ENCODE measurements at places on chromosomes 3 and 15.

DNA sequence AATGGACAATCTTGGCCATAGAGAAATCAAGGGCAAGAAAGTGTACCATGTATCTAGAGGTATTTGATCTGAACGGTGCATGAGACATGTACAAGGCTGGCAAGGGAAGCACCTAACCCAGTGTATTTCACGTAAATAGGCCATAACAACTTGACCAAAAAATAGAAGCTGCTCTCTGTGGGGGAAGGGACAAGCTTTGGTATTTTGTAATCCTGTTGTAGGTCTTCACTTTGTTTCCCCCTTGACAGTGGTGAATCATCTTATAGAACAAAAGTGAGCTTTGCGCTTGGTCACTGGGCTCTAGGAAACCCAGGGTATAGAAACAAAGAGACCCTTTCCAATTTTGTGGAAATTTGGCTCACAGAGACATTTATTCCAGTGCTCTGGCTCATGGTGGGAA, 21.0 kb downstream of the LARS2 start:
- DNase-seq, result no peak

DNA sequence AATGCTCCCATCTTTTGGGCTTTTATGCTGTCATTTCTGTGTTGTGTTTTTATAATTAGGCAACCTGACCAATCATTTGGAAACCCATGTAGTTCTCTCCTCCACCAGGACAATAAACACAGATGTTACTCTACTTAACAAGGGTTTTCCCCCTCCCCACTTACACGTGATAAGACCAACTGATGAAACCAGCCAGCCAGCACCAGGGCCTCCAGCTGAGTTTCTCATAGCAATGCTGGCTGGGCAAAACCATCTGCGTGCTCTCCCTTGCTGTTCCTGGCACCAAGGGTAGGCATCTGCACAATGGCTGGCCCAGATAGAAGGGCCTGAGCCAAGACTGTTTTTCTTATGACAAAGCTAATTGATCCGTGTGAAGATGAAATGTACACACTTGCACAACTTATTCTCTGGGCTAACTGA, 310.4 kb downstream of the PLCL2 start:
- peak; percentile 7 for DNase-seq

DNA sequence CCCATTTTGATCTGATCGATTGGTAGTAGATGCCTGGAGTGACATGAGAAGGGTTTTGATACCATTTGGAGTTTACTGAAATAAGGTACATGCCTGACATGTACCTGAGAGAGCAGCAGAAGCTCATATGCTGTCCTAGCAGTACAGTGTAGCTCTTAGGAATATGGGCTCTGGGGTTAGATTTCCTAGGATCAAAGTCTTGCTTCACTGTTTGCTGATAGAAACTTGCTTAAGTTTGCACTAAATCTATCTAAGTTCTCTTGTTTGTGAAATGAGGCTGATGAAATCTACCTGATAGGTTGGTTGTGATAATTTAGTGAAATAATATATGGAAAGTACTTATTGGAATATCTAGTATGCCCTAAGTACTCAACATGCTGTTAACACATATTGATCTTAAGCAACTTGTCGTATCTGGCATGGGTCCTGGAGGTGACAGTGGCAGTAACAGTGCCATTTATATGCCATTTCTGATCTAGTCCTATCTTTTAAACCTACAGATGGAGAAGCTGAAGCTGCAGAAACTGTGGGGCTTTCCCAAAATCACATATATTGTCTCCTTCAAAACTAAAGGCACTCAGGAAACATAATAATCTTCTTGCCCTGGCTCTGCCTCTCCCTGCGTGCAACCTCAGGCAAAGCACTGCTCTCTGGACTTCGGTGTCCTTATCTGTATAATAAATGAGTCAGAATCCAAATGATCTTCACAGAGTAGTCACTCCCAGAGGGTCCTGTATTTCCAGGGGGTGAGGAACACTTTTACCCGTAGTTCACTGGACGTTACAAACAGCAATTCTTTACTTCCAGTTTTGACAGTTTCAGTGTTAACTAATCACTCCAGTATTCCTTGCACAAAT, 223.6 kb upstream of the SETMAR start:
- no peak for DNase-seq

GRCh38 chr3:9428411-9428810, 31.0 kb downstream of the SETD5 start:
- DNase-seq, result no peak

DNA sequence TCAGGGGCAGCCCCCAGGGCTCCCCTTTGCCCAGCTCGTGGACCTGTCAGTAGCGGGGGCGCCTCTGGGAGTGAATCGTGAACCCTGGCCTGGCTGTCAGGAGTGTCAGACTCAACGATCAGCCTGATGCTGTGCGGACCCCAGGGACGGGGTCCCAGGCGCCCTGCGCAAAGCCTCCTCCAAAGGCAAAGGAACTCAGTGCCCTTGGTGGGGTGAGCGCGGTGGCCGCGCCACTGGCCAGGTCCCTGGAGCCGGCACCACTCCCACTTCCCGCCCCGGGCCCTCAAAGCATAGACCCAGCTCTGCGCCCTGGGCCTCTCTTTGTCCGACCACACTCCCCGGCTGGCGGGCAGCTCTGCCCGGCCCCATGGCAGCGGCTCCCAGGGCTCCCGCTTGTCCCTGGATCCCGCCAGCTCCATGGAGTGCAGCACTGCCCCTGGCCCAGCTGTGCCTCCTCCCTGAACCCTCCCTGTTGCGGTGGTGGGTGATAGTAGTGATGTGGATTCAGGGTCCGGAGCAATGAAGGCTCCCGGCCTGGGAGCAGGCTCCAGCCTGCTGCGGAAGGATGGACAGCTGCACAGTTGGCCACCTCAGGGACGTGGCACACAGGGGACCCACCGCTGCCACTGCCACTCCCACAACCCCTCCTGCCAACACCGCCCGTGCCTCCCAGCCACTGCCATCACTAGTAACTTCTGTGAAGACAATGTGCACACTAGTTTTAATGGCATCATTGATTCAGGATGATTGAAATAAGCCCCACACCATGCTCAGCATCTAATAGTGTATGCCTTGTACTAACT, 263.8 kb downstream of the ZBBX start:
- no peak for DNase-seq

DNA sequence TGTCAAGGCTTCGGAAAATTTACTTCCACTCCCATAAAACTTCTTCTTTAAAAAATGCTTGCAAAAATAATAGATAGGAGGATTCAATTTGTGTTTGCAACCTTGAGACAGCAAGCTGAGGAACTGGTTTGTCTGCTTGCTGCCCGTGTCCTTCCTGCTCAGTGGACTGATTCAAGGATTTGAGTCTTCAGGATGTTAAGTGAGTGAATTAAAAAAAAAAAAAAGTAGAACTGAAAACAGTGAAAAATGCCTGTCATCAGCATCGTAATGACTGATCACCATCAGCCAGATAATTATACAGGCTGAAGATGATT, 453.7 kb downstream of the FGF12 start:
- no peak for DNase-seq

DNA sequence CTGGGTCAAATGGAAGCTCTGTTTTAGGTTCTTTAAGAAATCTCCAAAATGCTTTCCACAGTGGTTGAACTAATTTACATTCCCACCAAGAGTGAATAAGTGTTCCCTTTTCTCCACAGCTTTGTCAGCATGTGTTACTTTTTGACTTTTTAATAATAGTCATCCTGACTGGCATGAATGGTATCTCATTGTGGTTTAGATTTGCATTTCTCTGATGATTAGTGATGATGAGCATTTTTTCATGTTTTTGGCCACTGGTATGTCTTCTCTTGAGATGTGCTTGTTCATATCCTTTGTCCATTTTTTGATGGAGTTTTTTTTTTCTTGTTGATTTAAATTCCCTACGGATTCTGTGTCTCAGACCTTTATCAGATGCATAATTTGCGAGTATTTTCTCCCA, 745.0 kb upstream of the BCHE start:
- no peak for DNase-seq

DNA sequence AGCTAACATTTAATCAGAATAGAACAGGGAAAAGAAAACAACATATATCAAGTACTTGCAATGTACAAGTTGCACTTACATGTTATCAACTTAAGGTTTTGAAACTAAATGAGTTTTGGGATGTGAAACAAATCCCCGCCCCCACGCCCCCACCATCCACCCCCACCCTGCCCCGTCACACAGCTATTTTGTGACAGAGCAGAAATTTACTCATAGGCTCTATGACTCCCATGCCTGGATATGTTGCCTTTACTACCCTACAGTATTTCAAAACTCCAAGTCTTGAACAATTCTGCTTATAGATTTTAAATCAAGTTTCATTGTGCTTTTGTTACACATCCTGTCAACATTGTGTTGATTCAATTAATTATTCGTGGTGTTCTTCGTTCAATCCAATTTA, 18.1 kb upstream of the IL1RAP start:
- DNase-seq, result no peak

- DNase-seq, result peak; percentile 45
Measured at GRCh38 chr3:72887705-72888545, at the start of gene GXYLT2. GXYLT2 (plus strand) TSS chr3:72888046; CDS start chr3:72888234, 188 bp downstream.

Measured in GM12891 (cell line).